ENCODE measurements at places on chromosomes 7 and 10.

DNA sequence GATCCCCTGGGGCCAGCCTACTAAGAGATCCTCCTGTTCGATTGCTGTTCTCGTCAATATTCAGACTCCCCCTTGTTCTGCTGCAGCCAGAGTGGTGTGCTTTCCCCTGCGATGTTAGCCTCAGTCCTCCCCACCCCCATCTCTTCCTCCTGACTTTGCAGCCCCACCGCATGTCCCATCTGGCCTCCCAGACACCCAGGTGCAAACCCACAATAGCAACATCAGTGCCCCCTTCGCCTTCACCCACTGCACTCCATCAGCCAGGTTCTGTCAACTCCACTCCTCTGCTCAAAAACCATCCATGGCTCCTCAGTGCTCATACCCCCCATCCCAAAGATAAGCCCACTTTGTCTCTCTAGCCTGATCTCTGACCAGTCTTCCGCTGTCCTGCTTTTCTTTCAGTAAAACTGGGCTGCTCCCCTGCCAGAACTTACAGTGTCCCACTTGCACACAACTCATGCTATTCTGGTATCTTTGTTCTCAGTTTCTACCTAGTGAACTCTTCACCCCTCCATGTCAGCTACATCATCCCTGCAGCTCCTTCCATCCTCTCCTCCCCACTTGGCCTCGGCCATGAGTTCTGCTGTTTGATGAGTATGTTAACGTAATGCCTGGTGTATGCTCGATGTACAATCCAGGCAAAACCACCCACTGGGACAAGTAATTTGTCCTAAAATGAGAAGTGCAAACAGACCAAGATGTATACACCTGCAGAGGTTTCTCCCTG is 26.6 kb downstream of the COL13A1 start:
- DNase-seq = no peak

DNA sequence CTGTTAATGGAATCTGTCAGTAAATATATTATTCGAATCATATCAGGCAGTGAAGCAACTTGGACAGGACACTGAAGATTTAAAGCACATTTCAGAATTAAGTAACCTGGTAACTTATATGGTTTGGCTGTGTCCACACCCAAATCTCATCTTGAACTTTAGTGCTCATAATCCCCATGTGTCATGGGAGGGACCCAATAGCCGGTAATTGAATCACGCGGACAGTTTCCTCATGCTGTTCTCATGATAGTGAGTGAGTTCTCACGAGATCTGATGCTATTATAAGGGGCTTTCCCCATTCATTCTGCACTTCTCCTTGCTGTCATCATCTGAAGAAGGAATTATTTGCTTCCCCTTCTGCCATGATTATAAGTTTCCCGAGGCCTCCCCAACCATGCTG is 83.2 kb upstream of the COL1A2 start:
- no peak for DNase-seq

DNA sequence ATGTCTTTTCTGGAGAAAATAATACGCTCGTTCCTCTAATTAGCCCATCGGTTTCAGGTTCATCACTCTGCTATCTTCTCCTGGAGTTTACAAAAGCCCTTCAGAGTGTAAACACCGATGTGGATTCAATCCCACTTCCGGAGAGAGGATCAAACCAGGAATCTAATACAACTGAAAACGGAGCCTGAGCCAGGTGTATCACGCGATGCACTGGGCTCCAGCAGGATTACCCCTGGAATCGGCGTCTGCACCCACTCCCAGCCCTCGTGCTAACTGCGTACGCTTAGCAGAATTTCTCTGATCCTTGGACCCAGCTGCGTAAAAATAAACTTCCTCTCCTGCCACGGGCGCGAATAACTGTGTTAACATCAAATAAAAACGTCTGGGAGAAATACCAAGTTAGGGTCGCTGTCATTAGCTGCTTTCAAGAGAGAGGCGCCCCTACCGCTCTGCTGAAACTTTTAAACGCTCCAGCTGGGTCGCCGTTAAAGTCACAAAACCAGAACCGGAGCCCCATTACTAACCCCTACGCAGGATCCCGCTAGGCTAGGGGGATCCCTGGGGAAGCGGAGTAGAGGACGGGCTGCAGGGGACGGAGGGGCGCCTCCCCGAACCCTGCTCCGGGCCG is 502 bp downstream of the ZNF3 start:
- no peak for DNase-seq

- DNase-seq = no peak
Observed at GRCh38 chr10:73126343-73126742, 16.1 kb downstream of the NUDT13 start.

- no peak for DNase-seq
Observed at GRCh38 chr7:3119963-3120362, 76.3 kb upstream of the CARD11 start.

GRCh38 chr10:63446716-63447440 is 18.9 kb downstream of the JMJD1C start:
- no peak for DNase-seq

GRCh38 chr10:51389415-51390321 is 309.7 kb downstream of the CSTF2T start:
- DNase-seq = no peak

GRCh38 chr7:137081321-137082093 is 213.1 kb downstream of the CHRM2 start:
- DNase-seq = no peak

DNA sequence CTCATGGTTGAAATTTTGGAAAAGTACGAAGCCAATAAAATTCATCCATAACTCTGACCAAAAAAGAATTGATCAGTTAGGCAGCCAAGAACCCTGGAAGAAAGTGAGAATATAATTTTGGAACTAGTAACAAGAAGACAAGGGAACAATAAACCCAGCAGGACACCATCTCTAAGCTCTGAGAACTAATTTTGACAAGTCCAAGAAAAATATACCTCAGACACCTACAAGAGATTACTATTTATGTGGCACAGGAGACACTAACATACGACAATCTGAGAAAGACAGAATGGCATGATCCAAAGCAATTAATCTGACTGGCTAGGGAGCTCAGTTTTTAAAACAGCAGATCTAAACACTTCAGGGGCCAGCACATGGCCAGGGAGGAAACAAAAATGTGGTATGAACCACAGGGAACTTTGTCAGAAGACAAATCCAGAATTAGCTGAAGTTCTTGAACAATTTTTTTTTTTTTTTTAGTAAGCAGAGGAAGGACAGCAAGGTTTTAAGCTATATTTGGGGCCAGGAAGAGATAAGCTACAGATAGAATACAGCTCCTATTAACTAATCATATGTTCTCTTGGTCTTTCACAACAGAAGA is 38.9 kb downstream of the PARD3 start:
- no peak for DNase-seq

- DNase-seq = no peak
Observed at GRCh38 chr7:31858055-31858454, 171.0 kb downstream of the PPP1R17 start.

- no peak for DNase-seq
Observed at GRCh38 chr10:69413221-69413865, 3.4 kb downstream of the TACR2 start.

GRCh38 chr10:117980216-117980615 is 66.5 kb downstream of the RAB11FIP2 start:
- no peak for DNase-seq

- peak; percentile 46 for DNase-seq
Observed at GRCh38 chr7:44891372-44891771, 6.0 kb upstream of the PURB start.

DNA sequence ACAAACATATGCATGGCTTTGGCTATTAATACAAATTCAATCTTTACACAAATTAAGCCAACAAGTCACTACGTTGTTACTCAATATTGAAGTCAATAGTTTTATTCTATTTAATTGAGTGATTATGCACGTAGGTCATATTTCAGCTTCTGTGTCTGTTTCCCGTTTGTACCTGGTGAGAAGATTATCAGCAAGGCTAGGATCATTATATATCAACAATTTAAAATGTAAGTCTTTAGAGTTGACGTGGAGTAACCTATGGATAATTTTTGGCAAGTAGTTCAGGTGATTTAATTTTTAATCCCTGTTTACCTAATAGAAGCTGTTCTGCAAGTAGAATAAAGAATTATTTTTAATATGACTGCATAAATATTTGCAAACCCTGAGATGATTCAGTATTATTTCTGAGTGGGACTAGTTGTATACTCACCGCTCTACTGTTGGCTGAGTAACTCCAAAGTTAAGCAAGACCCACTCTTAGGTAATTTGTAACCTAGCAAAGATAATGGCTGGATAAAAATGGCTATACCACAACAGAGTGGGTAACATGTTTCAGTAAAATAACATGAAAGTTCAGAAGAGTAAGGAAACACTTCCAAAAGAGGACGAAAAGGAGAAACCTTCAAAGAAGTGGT is 161.0 kb downstream of the HGF start:
- DNase-seq = no peak

GRCh38 chr7:154867068-154867467 is 135.9 kb downstream of the PAXIP1 start:
- no peak for DNase-seq

DNA sequence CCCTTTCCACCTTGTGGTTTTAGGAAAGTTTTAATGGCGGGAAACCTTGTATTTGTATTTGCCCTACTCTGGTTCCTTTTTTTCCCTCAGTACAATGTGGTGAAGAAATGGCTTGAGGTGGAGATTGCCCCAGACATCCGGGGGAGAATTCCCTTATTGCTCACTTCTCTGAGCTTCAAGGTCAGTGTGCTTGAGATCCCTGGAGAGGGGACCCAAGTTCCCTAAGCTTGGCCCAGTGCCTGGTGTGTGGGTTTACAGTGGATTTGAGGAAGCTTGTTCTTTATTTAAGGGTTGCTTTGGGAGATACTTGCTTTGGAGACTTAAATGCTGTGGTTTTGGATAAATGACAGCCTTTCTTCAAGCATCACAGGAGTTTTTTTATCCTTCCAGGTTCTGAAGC is 18.3 kb downstream of the CALHM2 start:
- DNase-seq = no peak

DNA sequence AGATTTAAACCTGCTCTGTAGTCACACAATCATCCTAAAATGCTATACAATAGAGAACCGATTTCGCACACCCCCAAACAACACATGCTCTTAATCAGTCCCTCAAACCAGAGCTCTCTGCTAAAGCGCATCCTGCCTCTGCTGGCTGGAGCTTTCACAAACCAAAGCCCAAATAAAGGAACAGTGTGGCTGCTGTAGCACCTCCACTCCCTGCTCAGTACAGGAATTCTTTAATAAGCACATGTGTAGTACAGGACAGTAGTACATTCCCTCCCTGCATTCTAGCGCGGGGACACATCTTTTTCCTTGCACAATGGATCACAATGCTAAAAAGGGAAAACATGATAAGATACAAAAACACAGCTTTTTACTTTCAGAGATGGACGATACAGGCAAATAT is 684.6 kb downstream of the MAGI2 start:
- no peak for DNase-seq

Data from CD4-positive, CD25-positive, alpha-beta regulatory T cell (primary cell).